ENCODE measurements at places on chromosomes 7 and 10. TPM values are rescaled to one million over a fixed set of nuclear protein-coding genes. Genes with fewer than 3 reads are reported as not detected.

DNA sequence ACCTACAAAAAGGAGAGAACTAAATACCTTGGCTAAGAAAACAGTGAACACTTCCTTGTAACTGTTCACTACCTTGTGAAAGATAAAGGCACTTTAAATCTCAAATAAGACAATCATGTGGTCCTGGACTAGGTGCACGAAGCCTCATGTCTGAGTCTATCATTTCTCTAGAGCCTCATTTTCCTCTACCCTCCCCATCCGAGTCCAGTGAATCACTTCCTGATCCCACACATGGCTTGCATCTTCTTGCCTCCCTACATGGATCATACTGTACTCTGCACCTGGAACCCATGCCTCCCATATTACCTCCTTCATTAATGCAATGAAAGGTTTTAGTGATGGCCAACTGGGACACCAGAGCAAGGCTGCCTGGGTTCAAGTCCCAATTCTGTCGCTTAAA is 34.5 kb downstream of the SNX10 start:
- no peak for DNase-seq

The TDRD1 gene
- not detected for total RNA-seq

The UNCX gene
- total RNA-seq: not detected

The IDE gene
- 59.6 TPM for total RNA-seq

The CDK5 gene
- total RNA-seq: 29.3 TPM

Measured in SJSA1 (cell line).